Left renal pelvis (tissue), 4 donors: ENCODE measurements at places on chromosomes 4 and X.

- no peak for DNase-seq
Measured at GRCh38 chr4:176790398-176790797, 2.3 kb downstream of the VEGFC start.

DNA sequence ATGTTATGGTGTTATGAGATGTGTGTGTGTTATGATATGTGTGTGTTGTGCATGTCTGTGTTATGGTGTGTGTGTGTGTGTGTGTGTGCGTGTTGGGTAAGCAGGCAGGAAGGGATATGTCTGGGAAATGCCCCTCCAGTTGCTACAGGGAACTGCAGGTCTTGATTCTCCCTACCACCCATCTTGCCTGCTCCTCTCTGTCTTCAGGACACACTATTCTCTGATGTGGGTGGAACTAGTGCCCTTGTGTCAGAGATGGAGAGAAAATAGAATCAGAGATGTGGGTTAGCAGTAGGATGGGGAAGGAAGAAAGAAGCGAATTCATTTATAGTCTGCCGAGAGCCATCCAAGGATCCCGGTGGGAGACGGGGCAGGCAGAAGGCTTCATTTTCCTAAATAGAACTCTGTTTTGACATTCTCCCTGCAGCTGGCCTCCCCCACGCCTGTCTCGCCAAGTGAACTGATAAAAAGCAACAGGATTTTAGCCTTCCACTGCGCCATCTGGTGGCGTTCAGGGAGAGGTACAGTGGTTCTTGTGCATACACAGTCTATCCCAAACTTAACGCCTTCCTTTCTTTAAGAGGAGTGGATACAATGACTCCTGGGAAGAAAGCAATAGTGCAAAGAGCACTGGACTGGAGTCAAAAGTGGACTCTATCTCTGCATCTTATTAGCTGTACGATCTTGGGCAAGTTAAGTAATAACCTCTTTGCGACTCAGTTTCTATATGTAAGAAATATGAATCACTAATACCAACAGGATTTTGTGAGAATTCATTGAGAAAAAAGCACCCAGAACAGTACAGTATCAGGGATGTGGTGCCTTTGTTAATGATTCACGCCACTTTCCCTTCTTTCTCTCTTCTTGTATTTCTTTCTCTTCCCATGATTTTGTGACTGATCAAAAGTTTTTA is 14.1 kb upstream of the MGST2 start:
- DNase-seq, result no peak

DNA sequence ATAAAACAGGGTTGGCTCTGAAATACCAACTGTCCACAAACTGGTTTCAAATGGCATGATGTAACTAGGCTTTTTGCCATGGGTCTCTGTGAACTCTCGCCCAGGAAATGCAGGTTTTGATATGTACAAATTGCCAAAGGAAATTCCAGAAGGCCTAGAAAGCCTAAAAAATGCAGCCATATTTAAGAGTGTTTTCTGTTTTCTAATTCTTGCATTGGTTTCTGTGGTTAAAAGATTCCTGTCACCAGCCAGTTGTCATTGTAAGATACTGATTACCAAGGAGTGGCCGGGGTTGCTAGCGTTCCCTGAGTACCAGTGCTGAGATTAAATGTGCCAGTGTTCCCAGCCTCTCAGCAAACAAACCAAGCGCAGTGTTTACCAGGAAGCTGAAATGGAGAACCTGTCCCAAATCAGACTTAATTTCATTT is 53.9 kb upstream of the SORBS2 start:
- no peak for DNase-seq

DNA sequence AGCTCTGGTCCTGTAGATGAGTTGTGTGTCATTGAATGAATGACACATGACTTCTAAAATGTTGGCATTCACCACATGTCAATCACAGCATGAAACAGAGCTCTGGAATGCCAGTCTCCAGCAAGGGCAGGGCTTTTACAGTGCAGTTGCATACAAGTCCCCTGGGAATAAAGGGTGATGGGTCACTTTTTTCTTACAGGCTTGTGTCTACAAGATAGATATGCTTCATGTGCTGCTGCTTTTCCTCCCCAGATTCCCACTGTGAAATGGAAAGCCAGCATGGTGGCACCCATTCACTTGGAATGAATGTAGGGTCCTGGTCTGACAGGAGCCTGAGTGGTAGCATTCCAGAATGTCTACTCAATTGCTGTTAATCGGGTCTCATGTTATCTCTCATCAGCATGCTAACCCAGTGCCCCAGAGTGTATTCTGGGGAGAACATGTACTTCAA is 159.1 kb upstream of the KIT start:
- no peak for DNase-seq

- no peak for DNase-seq
Measured at GRCh38 chr4:123488916-123489315, 92.3 kb downstream of the SPRY1 start.

DNA sequence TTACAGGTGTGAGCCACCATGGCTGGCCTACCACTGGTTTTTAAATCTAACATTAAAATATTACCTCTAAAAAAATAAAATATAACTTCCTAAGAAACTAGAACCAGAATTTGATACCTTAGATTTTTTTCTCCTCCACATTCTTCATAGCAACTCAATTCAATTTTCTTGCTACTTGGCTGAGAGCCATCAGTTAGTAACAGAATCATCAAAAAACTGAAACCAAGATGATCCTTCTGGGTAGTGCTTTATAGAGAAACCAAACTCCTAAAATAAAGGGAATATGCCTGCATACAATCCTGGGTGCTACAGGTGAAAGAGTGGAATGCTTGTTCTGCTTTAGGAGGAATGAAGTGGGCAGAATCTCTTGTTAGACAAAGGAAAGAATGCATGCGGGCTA is 64.4 kb downstream of the RPS3A start:
- DNase-seq, result no peak

DNA sequence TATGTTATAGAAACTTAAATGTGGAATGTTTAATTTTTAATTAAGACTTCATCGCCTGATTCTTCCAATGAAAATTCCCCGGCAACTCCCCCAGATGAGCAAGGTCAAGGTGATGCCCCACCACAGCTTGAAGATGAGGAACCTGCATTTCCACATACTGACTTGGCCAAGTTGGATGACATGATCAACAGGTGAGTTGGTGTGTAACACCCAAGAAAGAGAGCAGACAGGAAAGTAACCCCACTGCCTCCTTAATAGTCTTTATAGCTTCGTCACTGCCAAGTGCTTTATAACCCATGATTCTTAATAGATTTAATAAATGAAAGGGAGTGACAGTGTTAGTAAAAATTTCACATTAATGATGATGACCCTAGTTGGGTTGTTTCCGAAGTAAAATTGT is 43.7 kb downstream of the USP9X start:
- DNase-seq, result no peak

- peak; percentile 36 for DNase-seq
Measured at GRCh38 chr4:151771664-151772063, 10.9 kb upstream of the GATB start.

GRCh38 chr4:84470204-84470785 is 28.8 kb downstream of the NKX6-1 start:
- DNase-seq, result no peak

GRCh38 chr4:160352637-160353036 is 1249.8 kb downstream of the RAPGEF2 start:
- DNase-seq, result no peak

- DNase-seq, result no peak
Measured at GRCh38 chrX:16488959-16489358, 161.0 kb upstream of the S100G start.

GRCh38 chr4:92014067-92014466 is 289.7 kb upstream of the GRID2 start:
- no peak for DNase-seq

DNA sequence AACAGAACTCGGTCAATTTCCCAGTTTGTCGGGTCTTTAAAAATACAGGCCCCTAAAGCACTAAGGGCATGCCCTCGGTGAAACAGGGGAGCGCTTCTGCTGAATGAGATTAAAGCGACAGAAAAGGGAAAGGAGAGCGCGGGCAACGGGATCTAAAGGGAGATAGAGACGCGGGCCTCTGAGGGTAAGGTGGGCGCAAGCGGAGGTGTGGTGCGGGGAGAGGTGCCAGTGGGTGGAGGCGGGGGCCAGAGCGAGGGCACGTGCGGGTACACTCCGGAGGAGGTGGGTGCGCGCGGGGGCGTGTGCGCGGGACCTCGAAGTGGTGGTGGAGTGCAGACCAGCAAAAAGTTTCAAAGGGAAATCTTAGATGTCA is 787 bp upstream of the TET2 start:
- DNase-seq, result peak; percentile 14

DNA sequence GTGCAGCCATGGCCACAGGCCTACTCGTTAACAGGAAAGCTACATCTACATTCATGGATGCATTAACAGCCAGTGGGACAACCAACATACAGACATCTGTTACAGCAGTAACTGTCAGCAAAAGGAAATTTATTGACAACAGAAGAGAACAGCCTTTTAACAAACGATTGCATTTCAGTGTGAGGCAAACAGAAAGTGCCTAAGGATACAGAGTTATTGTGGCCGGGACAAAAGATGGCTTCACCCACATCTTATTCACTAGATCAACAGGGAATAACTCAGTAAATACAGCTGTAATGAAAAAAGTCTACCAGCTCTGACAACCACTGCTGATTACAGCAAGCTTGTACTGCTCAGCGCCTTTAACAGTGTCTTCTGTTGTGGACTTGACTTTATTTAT is 61.5 kb upstream of the TBL1X start:
- no peak for DNase-seq

GRCh38 chr4:152937336-152938236 is 1.5 kb downstream of the FHDC1 start:
- DNase-seq, result no peak

GRCh38 chr4:93178279-93178678 is 650.3 kb upstream of the ATOH1 start:
- no peak for DNase-seq
